Calu3 (cell line): ENCODE measurements at places on chromosomes 1 and 21. TPM values are rescaled to one million over a fixed set of nuclear protein-coding genes. Genes with fewer than 3 reads are reported as not detected.

DNA sequence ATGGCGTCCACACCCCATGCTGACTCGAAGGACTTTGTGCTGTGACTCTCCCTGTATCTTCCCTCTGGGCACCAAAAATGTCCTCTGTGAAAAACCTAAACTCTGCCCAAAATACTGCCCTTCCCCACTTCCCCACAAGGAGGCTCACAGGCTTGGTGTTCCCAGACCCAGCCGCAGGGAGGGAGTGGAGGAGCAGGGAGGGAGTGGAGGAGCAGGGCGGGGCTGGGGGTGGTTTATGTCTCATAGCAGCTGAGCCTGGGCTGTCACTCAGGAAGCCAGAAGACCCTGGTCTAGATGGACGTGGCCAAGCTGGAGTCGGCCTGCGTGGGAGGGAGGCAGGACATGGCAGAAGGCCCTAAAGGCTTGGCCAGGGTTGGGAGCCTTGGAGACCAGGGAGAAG, 461.7 kb downstream of the PTPRU start:
- DNase-seq = peak; percentile 67

GRCh38 chr1:54111624-54112023, 41.2 kb downstream of the CDCP2 start:
- DNase-seq = no peak

GRCh38 chr1:12179111-12179519, 12.3 kb downstream of the TNFRSF1B start:
- DNase-seq = no peak

GRCh38 chr1:79969886-79970285, 963.4 kb upstream of the ADGRL4 start:
- DNase-seq = no peak

DNA sequence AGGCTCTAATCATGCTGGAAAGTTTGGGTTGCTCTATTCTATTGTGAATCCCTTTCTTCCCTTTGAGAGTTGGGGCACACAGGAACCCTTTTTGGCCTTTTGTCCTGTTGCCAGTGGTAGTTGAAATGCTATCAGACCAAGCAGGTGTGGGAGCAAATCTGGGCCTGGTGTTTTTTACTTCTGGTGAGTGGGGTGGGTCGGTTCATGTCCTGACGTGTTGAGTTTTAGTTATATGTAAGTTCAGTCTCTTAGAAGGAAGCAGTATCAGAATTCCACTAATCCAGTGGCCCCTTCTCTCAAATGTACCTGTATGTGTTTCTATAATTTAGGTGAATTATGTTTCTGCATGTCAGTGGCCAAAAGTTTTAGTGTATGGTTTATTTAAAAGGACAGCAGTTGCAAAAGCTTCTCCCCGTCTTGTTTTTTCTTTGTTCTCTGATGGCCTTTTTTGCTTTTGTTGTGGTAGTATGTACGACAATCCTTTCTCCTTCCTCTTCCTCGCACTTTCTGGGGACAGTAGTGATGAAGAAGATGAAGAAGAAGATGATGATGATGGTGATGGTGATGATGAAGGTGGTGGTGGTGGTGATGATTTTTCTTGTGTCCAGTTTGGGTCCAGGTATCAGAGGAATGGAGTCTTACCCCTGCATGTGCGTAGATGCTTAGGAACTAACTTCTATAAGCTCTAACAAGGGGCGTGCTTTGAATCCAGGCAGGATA, 74.2 kb downstream of the UBE4B start:
- DNase-seq = no peak

DNA sequence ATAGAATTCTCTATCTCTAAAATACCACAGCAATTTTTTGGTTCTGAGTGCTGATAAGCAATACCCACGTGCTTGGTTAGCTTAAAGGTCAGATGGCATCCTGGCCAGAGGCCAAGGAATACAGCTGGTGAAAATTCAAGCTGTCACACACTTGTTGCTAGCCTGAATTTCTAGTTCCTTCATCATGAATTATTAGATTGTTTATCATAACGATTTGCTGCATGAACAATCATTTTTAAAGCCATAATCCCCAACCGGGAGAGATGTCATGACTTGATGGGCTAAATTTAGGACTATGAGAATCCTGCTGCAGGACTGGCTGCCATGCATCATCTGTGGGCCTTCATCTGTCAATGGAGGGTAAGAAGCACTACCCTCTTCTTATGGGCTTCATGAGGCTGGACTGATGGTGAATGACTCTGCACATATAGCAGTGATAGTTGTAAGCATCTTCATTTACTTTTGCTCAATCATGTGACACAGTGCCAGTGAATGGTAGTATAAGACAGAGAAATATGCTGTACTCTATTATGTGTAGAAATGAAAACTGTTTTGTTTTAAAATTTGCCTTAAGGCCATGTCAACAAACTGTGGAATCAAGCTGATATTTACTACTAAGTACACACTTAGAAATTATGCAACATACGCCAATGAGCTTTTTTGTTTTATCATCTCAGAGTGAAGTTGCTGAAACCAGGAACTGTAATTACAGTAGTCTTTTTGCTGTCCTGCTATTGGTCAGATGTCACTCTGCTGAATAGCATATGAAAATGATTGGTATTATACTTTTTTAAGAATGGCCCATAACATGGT, 80.5 kb upstream of the RALGPS2 start:
- peak; percentile 70 for DNase-seq

GRCh38 chr1:114764689-114765088, 6.9 kb upstream of the CSDE1 start:
- DNase-seq = no peak

The BNIPL gene
- 1.2 and 2.4 TPM in 2 replicates for total RNA-seq

The PRAMEF15 gene
- total RNA-seq = not detected in 2 replicates
